ENCODE measurements at places on chromosomes 13 and 19.

DNA sequence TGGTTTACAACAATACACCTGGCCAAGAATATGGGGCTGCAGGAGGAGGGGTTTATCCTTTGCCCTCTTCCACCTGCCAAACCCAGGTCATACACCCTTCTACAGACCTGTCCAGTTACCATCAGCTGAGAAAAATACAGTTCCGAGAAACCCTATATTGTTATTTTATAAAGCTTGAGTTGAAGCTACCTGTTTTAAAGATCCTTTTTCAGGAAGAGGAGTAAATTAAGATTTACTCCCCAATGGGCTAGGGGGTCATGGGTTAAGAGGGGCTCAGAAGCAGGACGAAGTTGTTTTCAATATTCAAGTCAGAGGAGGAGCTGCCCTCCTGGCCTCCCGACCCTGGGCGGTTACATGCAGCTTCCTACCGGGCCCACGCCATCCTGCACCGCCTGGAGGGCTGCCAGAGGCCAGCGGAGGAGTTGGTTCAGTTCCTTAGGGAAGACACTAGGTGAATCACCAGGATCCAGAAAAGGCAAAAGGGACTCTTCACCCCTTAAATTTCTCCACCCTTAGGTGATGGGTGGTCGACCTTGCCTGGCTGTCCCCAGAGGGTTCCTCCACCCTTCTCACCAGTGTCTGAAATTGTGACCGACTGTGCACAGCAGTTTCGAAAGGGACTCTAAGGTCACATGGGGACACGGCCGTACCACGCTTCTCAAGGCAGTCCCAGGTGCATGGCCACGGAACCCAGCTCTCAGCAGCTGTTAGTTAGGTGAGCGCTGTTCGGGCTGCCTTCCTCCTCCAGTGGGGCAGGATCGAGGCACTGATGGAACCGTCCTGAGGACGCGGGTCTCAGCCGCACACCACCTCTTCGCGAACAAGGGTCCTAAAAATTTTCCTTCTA lies 1.2 kb downstream of the GJB2 start:
- DNase-seq = no peak

DNA sequence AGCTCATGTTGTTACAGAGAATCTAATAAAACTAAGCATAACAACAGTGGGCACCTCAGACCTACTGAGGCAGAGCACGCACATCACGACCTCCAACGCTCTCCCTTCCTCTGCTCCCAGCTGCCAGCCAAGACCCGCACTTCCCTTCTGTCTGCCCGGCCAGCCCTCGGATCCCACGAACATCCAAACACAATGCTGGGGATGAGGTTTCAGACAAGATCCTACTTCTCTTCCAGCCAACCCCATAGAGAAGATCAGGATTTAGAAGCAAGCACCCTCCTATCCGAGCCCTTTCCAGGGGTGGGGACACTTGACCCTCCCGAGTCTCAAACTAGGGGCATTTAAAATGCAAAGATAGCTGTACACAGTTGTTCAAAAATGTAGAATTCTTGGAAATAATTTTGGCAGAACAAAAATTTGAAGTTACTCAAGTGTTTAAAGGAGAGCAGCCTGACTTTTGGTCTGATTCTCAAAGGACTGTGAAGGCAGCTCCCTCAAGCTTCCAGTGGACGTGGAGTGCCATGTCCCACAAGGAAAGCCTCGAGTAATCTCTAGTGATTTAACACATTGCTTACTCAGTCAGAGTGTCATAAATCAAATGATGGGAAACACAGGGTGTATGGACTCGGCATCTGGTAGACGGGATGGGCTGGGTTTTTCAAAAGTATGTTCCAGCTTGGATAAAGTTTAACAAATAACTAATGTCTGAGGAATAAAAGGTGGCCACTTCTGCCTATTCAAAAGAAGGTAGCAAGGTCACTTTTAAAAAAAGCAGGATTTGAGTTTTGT lies 32.8 kb downstream of the ANKRD10 start:
- no peak for DNase-seq

DNA sequence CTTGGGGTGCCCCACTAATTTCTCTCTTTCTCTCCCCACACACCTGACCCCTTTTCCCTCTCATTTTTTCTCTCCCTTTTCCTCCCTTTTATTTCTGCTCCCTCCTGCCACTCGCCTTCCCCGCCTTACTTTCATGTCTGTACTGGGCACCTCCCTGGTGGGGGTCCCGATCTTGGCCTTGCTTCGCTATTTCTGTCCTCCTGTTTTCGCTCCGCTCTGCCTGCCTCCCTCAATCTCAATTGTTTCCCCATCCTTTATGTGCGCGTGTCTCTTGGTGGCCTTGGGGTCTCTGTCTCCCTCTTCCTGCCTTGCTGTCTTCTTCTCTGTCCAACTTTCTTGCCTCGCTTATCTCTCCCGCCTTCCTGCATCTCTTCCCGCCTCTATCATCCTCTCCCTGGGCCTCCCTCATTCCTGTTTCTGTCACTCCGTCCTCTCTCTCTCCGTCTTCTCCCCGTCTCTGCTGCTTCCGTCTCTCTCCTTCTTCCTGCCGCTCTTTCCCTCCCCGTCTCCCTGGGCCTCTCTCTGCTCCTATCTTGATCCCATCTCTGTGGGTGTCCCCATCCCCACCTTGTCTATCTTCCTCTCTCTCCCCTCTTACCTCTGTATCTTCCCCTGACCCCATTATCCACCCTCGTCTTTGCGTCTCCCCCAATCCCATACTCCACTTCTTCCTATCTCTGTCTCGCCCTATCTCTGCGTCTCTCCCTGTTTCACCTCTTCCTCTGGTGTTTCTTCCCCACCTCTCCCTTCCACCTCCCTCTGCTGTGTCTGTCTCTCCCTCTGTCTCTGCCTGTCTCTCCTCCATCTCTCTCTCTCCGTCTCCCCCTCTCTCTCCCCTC lies 4.0 kb downstream of the GRIN2D start:
- DNase-seq = no peak

DNA sequence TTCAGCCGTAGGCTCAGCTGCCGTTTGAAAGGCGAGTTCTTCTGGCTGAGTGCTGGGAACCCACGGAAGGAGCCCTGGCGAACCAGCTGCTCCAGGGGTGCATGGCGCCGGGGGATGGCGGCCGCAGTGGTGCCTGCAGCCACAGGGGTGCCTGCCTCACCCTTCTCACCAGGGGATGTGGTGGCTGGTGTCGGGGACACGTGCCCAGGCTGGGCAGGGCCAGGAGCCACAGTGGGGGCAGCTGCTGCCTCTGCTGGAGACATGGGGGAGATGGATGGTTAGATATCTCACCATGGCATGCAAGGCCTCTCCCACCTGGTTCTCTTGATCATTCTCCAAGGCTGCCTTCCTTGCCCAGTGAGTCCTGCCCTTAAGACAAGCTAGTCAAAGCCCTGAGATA lies 17.1 kb downstream of the NUMBL start:
- no peak for DNase-seq

DNA sequence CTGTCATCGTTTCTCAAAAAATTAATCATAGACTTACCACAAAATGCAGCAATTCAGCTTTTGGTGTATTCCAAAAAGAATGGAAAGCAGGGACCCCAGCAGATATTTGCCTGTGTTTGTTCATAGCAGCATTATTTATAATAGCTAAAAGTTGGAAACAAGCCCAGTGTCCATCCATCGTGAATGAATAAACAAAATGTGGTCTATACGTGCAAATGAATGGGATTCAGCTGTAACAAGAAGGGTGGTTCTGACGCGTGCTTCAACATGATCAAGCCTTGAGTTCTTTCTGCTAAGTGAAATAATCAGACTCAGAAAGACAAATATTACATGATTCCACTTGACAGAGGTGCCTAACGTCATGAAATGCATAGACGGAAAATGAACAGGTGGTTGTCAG lies 36.4 kb downstream of the PSG11 start:
- DNase-seq = peak; percentile 14

- peak; percentile 39 for DNase-seq
These were observed 699 bp downstream of the RCBTB2 start for GRCh38 chr13:48532256-48532505.

DNA sequence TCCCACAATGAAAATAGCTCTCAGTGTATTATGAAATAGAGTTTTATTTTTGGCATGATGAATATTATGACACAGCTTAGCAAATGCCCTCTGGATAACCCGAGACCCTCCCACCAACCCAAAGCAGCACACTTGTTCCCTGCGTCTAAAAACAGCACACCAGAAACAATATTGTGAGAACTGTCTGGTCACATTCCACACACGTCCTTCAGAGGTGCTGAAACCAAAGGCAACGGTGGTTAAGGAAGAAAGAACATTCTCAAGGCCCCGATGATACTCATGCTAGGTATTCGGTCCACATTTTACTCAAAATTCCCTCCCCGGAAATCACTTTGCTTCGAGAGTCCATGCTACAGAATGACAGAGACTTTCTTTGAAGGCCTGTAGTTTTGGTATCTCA lies 156.7 kb downstream of the SLC7A1 start:
- DNase-seq = peak; percentile 13

DNA sequence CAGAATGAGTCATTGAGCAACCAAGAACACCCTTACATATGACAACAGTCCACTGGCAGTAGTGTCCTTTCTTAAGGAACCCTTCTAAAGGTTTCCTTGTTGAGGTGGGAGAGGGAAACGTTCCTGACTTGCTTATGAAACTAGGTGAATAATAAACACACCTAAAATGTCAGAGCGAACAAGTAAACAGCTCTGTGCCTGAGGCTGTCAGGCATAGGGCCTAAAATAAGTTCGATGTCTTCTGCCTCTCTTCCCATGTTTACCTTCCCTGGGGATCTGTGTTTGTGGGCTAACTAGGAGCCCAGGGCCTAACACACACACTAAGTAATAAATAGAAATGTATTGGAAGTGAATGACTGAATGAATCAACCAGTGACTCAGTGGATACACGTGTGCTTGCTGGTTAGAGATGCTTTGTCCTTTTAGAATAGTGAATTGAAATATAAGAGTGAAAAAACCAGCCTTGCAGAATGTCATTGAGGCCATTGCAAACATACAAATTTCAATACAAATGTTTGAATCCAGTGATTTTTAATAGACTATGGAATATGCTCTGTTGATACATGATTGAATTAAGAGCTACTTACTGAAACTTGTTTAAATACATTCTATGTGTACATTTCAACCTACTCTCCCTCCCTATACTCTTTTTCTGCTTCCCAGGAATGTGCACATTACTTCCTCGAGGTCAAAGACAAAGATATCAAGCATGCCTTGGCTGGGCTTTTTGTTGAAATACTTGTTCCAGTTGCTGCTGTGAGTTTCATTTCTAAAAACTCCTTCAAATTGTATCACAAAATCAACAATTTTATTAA lies 102.9 kb downstream of the FRY start:
- peak; percentile 47 for DNase-seq

DNA sequence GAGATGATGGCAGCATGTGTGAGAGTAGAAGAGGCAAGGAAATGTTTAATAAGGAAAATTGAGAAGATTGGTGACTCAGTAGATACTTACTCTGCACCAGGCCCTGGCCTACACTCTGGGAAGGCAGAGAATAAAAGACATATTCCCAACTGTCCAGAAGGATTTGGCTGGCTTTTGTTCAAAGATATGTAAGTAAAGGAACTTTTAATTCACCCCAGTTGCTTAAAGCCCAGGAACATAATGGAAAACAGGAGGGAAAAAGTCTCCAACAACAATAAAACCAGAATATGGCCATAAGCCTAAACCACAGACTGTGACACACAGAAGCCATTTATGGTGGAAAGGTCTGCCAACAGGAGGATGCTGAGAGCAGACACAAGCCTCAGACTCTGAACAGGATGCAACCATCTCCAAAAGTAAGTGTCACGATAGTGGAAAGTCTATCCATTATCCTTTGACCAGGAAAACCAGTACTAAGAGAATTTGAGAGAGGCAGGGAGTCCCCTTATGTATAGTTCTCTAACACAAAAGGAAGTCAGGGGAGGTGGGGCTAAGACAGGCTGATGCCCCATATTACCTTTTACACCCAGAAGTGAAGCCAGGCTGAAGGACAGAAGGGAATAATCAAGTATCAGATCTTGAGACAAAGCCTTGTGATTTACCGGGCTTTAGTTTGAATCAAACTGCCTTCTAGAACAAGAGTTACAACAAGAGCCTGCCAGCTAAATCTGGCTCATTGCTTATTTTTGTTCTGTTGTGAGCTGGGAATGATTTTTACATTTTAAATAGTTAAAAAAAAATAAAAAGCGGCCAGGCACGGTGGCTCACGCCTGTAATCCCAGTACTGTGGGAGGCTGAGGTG lies 169.5 kb upstream of the STARD13 start:
- peak; percentile 77 for DNase-seq

GRCh38 chr19:17469092-17469480 lies 1.2 kb upstream of the SLC27A1 start:
- peak; percentile 8 for DNase-seq

DNA sequence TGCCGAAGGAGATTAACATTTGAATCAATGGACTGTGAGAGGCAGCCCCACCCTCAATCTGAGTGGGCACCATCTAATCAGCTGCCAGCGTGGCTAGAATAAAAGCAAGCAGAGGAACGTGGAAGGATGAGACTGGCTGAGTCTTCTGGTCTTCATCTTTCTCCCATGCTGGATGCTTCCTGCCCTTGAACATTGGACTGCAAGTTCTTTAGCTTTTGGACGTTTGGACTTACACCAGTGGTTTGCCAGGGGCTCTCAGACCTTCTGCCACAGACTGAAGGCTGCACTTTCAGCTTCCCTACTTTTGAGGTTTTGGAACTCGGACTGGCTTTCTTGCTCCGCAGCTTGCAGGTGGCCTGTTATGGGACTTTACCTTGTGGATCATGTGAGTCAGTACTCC lies 14.7 kb downstream of the NHLRC3 start:
- DNase-seq = no peak

GRCh38 chr19:47651132-47651531 lies 42.2 kb downstream of the BICRA start:
- DNase-seq = no peak

GRCh38 chr13:93467175-93467574 lies 240.6 kb downstream of the GPC6 start:
- DNase-seq = no peak

- peak; percentile 35 for DNase-seq
These were observed 1.8 kb upstream of the ZNF557 start for GRCh38 chr19:7067716-7068115.

DNA sequence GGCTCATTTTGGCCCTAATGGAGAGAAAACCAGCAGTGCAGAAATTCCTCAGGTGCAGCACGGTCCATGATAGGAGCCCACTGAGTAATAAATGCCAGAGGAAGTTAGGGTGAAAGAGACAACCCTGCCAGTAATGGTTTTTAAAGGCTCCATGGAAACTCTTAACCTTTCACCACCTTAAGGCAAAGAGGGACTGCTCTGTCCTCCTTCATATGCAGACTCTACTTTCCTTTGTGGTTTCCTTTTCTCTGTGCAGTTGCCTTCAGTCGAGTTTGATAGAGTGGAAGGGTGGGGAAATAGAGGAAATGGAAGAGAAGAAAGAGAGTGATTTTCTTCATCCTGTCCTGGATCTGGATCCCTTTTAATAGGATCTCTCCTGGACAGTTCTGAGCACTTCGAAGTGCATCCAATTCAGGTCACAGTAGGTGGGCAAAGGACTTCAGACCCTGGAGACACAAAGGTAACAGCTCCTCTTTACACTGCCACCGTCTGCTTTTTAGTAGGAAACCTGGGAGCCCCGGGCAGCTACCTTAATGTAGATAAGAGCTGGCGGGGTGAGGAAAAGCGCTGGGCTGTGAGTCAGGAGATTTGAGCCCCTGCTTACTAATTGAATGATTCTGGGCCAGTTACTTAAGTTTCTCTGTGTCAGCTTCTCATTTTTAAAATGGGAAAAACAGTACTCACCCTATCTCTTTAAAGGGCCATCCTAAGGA lies 294.8 kb downstream of the KCNRG start:
- peak; percentile 6 for DNase-seq

Data from astrocyte (in vitro differentiated cells and primary cell).